ENCODE measurements at places on chromosomes 16 and 17.

DNA sequence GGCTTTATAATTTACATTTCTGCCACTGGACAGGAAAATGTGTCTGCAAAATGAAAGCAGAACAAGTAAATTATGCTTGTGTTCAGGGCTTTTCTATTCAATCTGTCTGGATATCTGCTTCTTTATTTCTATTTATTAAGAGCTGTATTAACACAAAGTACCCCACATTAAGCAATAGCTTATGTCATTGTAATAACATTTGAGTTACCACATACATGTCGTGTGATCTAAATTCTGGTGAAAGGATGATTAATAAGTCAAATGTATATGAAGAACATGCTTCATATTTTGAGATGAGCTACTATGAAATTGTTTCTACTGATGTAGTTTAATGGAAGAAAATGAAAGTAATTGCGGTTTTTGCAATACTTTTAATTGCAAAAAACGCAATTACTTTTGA lies 238.2 kb downstream of the KCNJ2 start:
- H3K36me3 ChIP-seq = no peaks in the 10 kb centered on the region
- no peaks in the 10 kb centered on the region for H3K4me1 ChIP-seq
- H3K27me3 ChIP-seq = no peaks in the 10 kb centered on the region
- no peak overlapping the region for H3K4me3 ChIP-seq
- no peak overlapping the region for H3K27ac ChIP-seq

GRCh38 chr17:14341866-14342265 lies 41.0 kb downstream of the HS3ST3B1 start:
- no peak overlapping the region for H3K27ac ChIP-seq
- peaks cover 9% of the 10 kb centered on the region for H3K4me1 ChIP-seq
- DNase-seq = no peak
- H3K4me3 ChIP-seq = no peak overlapping the region

DNA sequence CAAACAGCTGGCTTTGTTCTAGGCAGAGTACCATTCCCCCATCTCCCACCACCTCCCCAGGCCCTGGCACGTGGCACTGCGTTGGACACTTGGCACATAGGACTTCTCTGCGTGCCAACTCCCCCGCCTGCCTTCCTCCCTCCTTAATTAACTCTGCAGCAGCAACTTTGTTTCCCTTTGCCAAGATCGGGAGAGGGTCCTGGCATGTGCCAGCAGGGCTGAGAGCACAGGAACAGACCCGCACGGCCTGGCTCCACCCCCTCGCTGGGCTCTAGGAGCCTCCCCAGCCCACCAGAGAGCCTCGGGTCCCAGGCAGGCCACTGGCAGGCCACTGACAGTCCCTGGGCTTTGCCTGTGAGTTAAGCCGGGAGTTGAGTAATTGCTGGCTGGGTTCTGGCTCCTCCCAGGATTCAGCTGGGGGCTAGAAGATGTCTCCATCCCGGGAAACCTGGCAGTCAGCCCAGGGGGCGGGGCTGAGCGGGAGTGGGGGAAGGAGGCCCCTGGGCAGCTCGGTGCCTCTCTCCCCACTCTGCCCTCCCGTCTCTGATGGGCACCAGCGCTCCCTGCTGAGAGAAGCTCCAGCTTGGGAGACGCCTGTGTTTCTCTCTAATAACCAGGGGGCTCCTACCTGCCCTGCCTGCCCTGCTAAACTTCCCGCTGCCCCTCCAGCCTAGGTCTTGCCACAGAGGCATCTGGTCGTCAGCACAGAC lies 224.0 kb upstream of the TNRC6C start:
- no peak overlapping the region for H3K4me3 ChIP-seq
- no peaks in the 10 kb centered on the region for H3K27me3 ChIP-seq
- no peak overlapping the region for H3K27ac ChIP-seq
- DNase-seq = no peak
- H3K36me3 ChIP-seq = no peaks in the 10 kb centered on the region

- no peak overlapping the region for H3K4me3 ChIP-seq
- no peaks in the 10 kb centered on the region for H3K36me3 ChIP-seq
- no peaks in the 10 kb centered on the region for H3K27me3 ChIP-seq
- peaks cover 17% of the 10 kb centered on the region for H3K4me1 ChIP-seq
- peak; percentile 47 for DNase-seq
Observed at GRCh38 chr16:68040506-68041288, 17.6 kb downstream of the DUS2 start.

DNA sequence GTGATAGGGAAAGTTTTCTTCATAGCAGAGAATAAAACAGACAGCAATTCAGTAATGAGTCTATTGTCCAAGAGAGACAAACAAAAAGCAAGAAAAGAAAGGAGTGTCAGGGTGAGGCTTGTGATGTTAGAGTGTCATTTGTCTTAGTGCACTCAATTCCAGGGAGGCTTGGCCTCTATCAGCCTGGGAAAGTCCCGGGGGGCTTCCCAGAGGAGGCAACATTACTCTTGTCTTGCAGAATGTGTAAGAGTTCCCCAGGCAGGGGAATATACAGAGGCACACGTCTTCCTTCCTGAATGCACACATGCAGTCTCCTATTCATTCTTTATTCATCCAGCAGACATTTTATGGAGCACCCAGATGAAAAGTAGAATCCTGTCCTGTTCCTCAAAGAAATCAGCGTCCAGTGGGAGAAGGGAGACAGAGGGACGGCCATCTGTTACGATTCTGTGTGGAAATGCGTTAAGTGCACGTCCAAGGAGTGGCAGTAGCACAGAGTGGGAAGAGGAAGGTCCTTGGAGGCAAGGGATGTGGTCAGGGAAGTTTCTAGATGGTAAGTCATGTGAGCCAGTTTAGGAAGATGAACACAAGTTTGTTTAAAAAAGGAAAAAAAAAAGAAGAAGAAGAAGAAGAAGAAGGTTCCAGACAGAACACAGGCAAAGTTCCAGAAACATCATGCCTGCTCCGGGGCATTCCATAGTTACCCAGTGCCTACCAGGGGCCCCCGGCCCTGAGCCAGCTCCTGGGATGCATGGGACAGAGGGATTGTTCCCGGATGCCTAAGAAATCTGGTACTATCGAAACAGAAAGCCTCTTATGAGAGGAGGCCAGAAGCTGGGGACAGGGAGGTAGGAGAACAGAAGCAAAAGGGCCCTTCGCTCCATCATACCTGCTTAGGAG lies 21.1 kb downstream of the CACNG4 start:
- peak; percentile 20 for DNase-seq
- H3K27me3 ChIP-seq = no peaks in the 10 kb centered on the region
- peak overlapping the region; percentile 22 for H3K27ac ChIP-seq
- H3K4me3 ChIP-seq = no peak overlapping the region
- no peaks in the 10 kb centered on the region for H3K36me3 ChIP-seq
- peaks cover 17% of the 10 kb centered on the region for H3K4me1 ChIP-seq

GRCh38 chr16:20741554-20742285 lies at the start of gene THUMPD1:
Gene THUMPD1, minus strand, starts transcription at chr16:20741818. Its CDS starts 79 bp downstream, at chr16:20741739.
- peak within 1 kb of the TSS; percentile 92 for H3K27ac ChIP-seq
- DNase-seq = peak; percentile 72

DNA sequence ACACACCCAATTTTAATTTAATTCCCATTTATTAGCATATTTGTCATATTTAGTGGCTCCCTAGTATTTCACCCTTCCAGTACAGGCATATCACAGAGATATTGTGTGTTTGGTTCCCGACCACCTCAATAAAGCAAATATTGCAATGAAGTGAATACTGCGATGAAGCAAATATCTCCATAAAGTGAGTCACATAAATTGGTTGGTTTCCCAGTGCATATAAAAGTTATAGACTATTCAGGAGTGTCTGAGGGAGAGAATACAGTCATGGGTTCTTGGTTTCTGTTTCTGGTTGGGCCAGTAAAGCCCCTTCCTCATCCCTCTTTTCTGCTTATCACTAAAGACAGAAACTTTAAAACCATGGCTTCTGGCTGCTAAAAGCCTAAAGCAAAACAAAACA lies 295.4 kb upstream of the AXIN2 start:
- H3K4me3 ChIP-seq = no peak overlapping the region
- no peaks in the 10 kb centered on the region for H3K27me3 ChIP-seq
- H3K4me1 ChIP-seq = no peaks in the 10 kb centered on the region
- H3K27ac ChIP-seq = no peak overlapping the region

DNA sequence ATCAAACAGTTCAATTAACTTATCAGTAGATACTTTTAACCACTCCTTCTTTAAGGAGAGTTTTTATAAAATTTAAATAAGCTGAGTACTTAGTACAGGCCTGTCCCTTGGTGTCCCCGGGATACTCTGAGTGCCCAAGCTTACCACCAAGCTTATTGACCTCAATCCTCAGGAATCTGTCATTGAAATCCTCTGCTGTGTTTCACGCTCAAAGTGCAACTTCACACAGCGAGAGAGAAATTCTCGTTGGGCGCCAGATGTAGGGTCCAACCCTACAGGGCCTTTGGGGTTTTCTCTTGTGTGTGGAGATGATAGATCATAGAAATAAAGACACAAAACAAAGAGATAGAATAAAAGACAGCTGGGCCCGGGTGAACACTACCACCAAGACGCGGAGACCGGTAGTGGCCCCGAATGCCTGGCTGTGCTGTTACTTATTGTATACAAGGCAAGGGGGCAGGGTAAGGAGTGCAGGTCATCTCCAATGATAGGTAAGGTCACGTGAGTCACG lies 65.3 kb upstream of the ARL4D start:
- H3K27me3 ChIP-seq = no peaks in the 10 kb centered on the region
- no peak for DNase-seq
- H3K27ac ChIP-seq = no peak overlapping the region

DNA sequence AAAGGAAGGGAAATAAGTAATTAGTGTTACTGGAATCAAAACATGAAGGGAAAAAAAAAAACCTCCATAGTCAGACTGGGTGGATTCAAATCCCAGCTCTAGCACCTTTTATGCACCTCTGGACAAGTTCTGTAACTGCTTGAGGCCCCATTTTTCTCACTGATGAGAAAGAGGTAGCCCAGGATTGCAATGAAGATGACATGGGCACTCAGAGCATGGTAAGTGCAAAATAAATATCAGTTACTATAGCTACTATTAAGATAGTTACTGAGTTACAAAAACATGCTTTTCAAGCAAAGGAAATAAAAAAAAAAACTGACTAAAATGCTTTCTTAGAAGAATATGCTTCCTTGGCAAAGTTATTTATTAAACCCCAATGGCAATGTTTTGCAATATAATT lies 58.8 kb downstream of the CEP95 start:
- H3K4me1 ChIP-seq = no peaks in the 10 kb centered on the region
- H3K36me3 ChIP-seq = peaks cover 3% of the 10 kb centered on the region
- H3K4me3 ChIP-seq = no peak overlapping the region

- no peak for DNase-seq
- no peak overlapping the region for H3K4me3 ChIP-seq
- H3K4me1 ChIP-seq = no peaks in the 10 kb centered on the region
- H3K36me3 ChIP-seq = no peaks in the 10 kb centered on the region
- H3K27me3 ChIP-seq = no peaks in the 10 kb centered on the region
- no peak overlapping the region for H3K27ac ChIP-seq
Observed at GRCh38 chr17:19345486-19346350, 16.8 kb downstream of the B9D1 start.

- H3K4me1 ChIP-seq = no peaks in the 10 kb centered on the region
- no peaks in the 10 kb centered on the region for H3K27me3 ChIP-seq
- H3K4me3 ChIP-seq = no peak overlapping the region
Observed at GRCh38 chr17:17982801-17983200, 10.1 kb downstream of the DRC3 start.

DNA sequence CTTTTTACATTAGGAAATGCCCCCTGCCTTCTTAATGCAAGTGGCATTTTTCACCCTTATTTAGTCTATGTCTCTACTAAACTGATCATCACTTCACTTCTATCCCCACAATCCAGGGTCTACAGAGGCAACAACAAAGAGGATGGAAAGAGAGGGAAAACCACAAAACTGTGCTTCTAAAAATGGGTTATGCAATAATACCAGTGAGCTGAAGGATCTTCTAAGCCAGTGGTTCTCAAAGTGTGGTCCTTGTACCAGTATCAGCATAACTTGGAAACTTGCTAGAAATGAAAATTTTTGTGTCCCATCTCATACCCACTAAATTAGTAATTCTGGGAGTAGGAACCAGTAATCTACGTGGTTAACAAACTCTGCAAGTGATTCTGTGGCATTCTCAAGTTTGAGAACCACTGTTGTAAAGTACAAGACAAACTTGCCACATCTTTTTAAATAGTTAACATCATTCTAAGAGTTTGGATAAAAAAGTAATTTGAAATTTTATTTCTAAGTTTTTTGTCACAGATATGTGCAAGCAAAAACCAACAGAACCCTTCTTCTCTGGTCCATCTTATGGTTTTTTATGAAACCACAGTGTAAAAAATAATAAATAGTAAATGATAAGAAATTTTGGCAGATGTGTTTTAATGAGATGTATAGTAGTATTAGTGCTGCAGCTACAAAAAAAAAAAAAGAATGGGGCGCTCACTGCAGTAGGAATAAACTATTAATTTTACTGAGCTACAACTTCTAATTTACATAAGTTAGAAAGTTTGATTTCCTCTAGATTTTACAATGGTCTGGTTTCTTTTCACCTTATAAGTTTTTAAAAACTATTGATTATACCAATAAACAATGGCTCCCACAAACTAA lies 16.2 kb downstream of the CDC27 start:
- DNase-seq = no peak
- H3K27ac ChIP-seq = no peak overlapping the region
- H3K4me3 ChIP-seq = no peak overlapping the region
- no peaks in the 10 kb centered on the region for H3K27me3 ChIP-seq

- no peak for DNase-seq
- H3K4me3 ChIP-seq = no peak overlapping the region
- no peaks in the 10 kb centered on the region for H3K36me3 ChIP-seq
- H3K4me1 ChIP-seq = peaks cover 37% of the 10 kb centered on the region
- no peak overlapping the region for H3K27ac ChIP-seq
Observed at GRCh38 chr17:45369421-45369820, 52.6 kb upstream of the MAP3K14 start.

DNA sequence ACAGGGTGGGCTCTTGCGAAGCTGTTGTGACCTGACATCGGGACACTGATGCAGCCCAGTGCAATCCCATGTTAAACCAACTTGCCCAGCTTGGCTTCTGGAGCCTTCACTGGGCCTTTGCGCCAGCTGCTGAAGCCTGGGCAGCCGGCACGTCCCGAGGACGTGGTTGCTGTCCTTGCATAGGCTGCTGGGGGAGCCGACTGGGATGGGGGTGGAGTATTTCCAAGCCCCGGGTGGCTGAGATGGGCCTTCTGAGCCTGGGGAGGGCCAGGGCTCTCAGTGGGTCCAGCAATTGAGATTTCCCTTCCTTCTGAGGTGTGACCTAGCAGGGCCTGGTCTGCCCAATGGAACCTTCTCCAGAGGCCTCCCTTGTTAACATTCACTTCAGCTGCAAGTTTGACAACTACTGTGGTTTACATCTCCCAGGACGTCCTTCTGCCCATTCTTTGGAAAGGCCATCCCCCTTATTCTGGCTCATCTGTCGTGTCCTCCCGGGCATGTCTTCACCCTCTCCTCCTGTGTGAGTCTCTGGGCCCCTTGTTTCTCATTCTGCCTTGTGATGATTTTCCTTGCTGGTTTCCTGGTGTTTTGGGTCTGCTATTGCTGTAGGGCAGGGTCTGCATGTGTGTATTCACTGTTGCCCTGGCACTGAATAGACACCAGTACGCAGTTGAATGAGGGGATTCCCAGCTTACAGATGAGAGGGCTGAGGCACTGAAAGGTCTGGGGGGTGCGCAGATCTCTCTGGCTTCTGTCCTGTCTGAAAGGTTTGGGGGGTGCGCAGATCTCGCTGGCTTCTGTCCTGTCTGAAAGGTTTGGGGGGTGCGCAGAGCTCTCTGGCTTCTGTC lies 34.4 kb downstream of the HAPSTR1 start:
- no peak for DNase-seq
- no peak overlapping the region for H3K4me3 ChIP-seq
- no peaks in the 10 kb centered on the region for H3K27me3 ChIP-seq
- peaks cover 17% of the 10 kb centered on the region for H3K36me3 ChIP-seq

- H3K4me1 ChIP-seq = peaks cover 3% of the 10 kb centered on the region
- no peaks in the 10 kb centered on the region for H3K27me3 ChIP-seq
- no peak overlapping the region for H3K4me3 ChIP-seq
- no peak overlapping the region for H3K27ac ChIP-seq
- H3K36me3 ChIP-seq = no peaks in the 10 kb centered on the region
- DNase-seq = no peak
Observed at GRCh38 chr17:17106756-17107155, 64.5 kb downstream of the MPRIP start.

Measured in GM12878 (cell line).